ENCODE measurements at places on chromosomes 6 and 20.

GRCh38 chr6:136307351-136307750 is 17.7 kb upstream of the BCLAF1 start:
- DNase-seq, result no peak

DNA sequence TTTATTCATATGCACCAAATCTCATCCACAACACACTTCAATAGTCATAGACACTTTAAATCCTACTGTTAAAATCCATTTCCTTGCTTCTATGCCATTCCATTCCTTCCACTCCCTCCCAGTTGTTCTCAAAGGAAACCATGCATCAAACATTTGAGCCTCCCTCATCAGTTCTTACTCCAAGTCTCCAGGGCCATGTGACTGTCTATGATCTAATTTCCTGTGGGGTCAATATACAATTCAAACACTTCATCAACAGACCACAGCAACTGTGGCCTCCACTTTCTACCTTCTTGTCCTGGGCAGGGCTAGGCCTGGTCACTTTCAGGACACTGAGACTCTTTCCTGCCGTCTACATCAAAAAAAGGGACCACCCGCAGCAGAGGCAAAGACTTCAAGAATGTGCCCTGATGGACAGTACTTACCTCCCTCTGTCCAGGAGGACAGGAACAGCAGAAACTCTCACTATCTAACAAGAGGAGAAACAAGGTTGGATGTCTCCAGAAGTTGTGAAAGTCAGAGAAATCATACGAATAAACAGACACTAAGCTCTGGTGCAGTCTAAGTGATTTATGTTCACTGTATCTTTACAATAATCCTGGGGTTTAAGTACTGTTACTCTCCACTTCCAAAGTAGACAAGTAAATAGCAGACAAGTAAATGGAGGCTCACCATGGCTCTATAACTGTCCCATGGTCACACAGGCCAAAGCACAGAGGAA is 160.2 kb downstream of the QRSL1 start:
- no peak for DNase-seq

DNA sequence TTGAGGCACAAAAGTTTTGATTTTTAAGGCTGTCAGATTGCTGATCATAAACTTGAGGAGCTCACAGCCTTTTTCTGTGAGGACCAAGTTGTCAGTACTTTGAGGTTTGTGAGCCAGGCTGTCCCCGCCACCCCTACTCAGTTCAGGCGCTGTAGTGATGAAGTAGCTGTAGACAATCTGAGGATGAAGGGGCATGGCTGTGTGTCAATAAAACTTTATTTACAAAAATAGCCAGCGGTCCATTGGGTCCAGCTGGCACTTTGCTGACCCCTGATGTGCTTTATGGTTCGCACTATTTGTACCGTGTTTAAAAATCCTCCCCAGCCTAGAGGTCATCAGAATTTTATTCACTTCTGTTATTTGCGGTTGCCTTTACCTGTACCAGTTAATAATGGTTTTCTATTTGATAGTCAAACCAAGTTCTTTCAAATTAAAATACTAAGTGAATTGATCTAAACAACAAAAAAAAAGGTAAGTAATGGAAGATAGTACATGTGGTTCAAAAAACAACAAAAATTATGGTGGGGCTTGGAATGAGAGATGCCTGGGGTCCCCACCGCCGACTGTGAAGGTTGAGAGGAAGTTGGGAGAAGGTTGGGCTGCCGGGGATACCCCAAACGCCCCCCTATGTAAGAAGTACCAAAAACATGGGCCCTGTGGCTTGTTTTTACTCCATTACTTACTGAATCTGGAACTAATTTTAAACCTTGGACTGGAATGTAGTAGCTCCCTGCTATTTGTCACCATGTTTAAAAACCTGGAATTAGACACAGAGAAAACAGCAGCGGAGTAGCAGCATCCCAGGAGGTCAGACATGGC is 123.6 kb downstream of the SYCP2 start:
- no peak for DNase-seq

DNA sequence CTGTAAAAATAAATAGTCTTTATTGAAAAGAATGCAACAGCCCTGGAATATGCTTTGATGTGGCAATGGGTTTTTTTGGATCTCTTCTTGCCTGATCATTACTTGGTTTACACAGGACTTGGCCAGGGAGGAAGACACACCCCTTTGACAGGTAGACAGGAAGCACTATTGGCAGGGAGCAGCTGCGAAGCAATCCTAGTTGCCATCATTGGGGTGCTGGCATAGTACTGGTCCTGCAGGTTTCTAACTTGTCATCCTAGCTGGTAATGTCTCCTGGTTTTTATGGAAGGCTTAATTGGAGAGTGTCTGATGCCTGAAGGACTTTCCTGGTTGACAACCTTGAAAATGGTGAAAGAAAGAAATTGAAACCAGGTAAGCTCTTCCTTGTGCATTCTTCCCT is 71.2 kb upstream of the CCN6 start:
- DNase-seq, result no peak

GRCh38 chr6:138896104-138896756 is 91.8 kb downstream of the REPS1 start:
- DNase-seq, result no peak

DNA sequence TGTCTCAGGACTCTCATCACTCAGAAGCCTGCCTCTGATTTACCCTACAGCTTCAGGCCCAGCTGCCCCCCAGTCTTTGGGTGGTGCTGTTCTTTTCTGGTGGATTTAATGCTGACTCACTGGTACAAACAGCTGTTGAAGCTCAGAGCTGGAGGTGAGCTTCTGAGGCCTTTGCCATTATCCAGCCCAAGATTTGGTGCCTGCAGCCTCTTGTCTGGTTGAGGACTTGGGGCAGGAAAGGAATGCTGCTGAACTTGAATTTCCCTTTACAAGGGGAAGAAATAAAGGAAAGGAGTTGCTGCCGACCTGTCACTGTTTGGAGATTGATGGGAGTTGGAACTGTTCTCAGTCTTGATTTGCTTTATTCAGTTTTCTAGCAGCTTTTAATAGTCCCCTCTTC is 19.8 kb downstream of the ABCF1 start:
- no peak for DNase-seq

DNA sequence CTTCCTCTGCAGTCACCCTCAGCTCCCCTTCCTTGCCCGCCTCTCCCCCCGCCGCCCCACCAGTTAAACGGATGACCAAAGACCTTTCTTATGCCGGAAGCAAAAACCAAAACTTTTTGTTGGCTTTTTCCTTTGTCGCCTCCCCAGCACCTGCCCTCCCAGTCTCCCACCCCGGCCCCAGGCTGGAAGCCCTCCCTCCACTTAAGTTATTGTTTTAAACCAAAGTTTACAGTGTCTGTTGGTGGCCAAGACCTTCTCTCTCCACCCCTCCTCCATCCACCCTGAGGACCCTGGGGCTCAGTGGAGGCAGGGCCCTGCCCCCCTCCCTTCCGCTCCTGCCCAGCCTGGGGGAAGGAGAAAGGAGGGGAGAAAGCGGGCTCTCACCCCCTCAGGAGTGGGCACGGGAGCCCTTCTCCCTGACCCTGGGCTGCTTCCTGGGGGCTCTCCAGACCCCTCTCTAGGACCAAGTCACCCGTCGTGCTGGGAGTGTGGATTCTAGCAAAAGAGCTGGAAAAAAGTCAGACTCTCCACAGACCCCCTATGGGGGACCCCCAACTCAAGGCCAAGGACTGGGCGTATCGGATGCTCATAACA is 38.3 kb upstream of the MDFI start:
- DNase-seq, result no peak

- DNase-seq, result no peak
Observed at GRCh38 chr6:1606780-1607515, 2.8 kb upstream of the FOXC1 start.

- DNase-seq, result no peak
Observed at GRCh38 chr6:148244217-148244935, 98.3 kb upstream of the SASH1 start.
